Activated CD8-positive, alpha-beta memory T cell treated with anti-CD3 and anti-CD28 coated beads for 48 hours (primary cell): ENCODE measurements at places on chromosomes 11 and 22.

- DNase-seq: no peak
These were observed 848.3 kb downstream of the TBC1D22A start for GRCh38 chr22:47610764-47611163.

DNA sequence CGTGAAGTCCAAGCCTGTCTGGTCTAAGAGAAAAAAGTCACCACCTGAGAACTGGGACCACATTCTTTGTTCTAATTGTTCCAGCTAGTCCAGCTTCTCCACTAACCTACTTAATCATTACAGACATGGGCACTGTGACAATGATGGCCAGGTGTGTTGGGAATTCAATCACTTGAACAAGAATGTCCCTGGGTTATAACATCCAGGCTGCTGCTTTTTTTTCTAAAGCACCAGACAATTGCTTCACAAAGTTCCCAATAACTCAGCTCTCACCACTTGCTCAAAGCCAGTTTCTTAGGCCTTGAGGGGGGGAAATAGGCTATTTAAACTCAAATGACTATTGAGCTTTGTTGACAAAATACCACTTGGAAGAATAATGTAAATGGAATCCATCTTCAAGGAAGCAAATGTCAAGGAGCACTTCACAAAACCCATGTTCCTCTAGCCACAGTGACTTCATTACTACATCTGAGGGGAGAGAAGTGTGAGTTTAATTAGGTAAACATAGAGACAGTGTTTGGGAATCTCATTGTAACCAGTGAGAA, 80.3 kb downstream of the ME3 start:
- DNase-seq: no peak

DNA sequence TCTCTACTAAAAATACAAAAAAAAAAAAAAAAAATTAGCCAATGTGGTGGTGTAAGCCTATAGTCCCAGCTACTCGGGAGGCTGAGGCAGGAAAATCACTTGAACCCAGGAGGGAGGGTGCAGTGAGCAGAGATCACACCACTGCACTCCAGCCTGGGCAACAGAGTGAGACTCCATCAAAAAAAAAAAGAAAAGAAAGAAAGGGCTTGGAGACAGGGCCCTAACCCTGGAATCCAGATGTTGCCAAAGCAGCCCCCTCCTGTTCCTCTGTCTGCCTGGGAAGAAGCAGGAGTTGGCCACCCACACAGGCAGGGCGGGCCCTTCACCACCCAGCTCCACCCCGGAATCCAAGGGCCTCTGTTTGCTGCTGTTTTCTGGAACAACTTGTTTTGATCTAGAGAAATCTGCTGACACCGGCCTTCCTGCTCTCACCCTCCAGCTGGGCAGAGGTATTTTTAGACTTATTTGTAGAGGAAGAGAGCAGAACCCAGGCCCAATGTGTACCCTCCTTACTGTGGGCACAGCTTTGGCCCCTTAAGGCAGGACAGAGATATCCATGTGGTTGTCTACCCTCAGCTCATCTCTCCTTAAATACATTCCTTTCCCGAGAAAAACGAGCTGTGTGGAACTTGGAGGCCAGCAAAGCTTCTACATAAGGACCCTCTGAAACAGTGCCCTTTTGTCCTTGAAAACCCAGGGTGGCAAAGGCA, 2.7 kb upstream of the NEAT1 start:
- DNase-seq: no peak

DNA sequence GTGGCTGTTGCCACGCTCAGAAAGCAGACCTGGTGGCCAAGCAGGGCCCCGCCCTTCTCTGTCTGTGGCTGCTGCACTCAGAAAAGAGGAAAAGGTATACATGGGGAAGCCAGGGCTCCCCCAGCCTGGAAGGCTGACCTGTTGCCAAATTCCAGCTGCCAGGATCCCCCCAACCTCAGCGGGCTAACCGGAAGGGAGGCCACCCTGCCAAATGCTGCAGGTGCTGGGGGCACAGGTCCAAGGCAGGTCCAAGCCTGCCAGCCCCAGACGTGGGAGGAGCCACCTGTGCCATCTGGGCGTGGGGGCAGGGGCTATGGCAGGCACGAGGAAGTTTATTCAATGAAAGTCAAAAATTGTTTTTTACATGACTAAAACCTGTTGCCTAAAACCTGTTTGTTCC, 2.6 kb downstream of the NPTXR start:
- DNase-seq: no peak

GRCh38 chr11:41413843-41414242, 45.6 kb downstream of the LRRC4C start:
- no peak for DNase-seq

DNA sequence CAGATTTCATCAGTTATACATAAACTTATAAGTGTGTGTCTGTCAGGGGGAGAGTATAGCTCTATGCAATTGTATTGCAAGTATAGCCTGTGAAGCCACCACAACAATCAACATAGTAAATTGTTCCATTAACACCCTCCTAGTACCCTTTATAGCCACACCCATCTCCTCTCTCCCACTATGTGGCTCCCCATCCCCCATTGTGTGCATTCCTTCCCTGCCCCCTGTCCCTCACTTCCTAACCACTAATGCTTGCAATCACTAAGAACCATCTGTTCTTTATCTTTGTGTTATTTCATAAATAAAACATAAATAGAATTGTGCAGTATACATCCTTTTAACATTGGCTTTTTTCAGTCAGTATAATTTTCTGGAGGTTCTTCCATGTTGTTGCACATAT, 83.1 kb upstream of the SLC5A12 start:
- DNase-seq: no peak

- DNase-seq: no peak
These were observed 222.3 kb upstream of the NARS2 start for GRCh38 chr11:78796956-78797355.

- no peak for DNase-seq
These were observed 900.3 kb downstream of the METTL15 start for GRCh38 chr11:29008481-29008880.

DNA sequence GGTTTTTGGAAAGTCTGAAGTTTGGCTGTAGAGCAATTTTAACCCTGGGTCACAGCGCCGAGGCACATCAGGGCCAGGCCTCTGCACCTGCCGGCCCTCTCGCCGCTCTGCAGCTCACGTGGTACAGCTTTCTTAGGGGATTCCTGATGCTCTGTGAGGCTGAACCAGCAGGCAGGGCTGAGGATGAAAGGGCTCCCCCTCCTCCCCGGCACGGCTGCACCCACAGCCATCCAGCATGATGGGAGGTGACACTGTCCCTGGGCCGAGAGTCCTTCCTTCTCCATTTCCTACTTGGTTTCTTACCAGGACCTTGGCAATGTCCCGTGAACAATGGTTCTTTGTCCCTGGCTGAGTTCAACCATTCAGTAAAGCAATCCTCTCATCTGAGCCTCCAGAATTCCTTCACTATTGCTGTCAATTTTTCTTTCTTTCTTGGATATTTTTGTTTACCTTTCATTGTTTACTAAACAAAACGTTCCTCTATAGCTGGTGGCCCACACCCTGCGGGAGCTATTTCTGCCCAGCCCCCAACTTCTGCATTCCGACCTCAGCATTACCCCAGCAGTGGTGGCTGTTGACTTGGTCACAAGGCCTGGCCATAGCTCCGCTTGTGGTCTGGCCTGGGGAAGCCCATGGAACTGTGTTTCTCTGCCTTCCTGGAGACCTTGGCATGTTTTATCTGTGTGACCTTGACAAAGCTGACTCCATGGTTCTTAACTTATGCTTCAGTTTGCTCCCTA, 172.8 kb upstream of the B3GAT1 start:
- no peak for DNase-seq
